ENCODE measurements at places on chromosomes 12 and 14. TPM values are rescaled to one million over a fixed set of nuclear protein-coding genes. Genes with fewer than 3 reads are reported as not detected.

GRCh38 chr14:74712499-74713394, at the start of the genes AREL1 and FCF1:
TSS of gene AREL1 (minus strand) at chr14:74713080. CDS start at chr14:74685615, 27,465 bp downstream.
TSS of gene FCF1 (plus strand) at chr14:74713144. CDS start at chr14:74713198, 54 bp downstream.
- DNase-seq: peak; percentile 92

DNA sequence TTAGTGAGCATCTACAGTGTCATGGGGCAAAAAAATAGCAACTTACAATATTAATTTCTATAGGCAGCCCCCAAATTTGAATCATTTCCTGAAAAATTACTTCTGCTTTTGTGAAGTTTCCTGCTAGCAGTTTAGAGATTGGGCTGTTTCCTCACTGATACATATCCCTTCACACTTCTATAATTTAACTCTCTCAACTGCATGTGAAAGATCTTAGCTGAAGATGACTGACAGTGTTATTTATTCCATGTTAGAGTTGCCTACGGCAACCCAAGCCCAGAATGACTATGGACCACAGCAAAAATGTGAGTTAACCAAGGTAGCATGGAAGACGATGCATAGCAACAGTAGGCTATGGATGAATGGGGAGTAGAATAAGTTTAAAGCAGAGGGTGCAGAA, at the start of gene KLRG1:
TSS of gene KLRG1 (plus strand) at position 134 of the 400 bp plus-strand sequence. CDS start at position 224, 90 bp downstream.
- DNase-seq: no peak

PTPRB gene
- total RNA-seq: 0.97 TPM

CLEC12A gene
- not detected for total RNA-seq

KRT74 gene
- not detected for total RNA-seq
